T47D (cell line): ENCODE measurements at places on chromosomes 3 and 15.

GRCh38 chr15:62426387-62426956 is 261.4 kb upstream of the C2CD4B start:
- DNase-seq: no peak

GRCh38 chr15:61315471-61315870 is 86.4 kb upstream of the RORA start:
- no peak for DNase-seq

- DNase-seq: peak; percentile 66
Observed at GRCh38 chr3:173993299-173993698, 595.8 kb downstream of the NLGN1 start.

DNA sequence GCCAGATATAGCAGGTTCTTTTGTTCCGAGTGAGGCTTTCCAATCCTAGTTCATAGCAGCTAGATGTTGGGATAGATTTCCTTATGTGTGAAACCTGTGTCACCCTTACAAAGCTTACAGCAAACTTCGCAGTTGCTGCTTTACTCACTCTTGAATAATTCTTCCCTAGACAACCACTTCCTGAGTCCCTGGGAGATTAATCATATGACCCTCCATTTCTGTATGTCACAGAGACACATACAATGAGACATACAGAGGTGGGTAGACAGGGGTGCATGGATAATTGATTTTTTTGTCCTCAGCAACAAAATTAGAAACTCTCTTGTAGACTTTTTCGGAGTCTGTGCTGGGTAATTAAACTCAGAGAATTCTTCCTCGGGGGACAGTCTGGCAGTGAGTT is 163.2 kb downstream of the NSUN3 start:
- DNase-seq: no peak
